ENCODE measurements at places on chromosomes 16 and 17.

- DNase-seq, result peak; percentile 17
These were observed 1.3 kb downstream of the PRSS21 start for GRCh38 chr16:2818272-2818876.

DNA sequence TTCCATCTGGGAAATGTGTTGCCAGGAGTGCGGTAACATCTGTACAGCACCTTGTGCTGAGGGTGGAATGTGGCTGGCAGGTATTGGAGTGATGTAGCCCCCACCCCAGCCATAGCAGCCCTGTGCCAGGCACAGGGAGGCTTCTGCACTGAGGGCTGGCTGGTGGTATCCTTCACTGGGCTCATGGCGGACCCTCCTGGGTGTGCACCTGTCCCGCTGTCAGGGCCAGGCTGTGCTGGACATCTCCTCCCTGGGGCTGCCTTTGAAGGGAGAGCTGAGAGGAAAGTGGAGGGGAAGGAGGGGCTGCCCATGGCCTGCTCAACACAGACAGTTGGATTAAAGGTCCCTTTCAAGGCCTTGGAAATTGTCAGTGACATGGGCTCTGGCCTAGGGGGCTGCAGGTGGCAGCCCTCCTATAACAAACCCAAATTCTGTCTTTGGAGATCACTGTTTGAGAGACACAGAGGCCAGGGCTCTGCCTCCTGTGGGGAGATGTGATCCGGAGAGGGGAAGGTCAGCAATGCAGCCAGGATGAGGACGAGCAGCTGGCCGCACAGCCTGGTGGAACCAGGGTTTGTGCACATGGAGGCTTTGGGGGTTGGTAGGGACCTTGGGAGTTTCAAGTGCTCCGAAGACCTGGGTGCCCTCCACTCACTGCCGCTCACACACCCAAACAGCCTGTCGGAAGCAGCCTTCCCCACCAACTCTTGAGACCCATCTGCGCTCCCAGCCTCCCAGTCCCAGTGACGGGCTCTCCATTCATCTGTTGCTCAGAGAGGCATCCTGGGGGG lies 22.8 kb downstream of the NKD1 start:
- no peak for DNase-seq

DNA sequence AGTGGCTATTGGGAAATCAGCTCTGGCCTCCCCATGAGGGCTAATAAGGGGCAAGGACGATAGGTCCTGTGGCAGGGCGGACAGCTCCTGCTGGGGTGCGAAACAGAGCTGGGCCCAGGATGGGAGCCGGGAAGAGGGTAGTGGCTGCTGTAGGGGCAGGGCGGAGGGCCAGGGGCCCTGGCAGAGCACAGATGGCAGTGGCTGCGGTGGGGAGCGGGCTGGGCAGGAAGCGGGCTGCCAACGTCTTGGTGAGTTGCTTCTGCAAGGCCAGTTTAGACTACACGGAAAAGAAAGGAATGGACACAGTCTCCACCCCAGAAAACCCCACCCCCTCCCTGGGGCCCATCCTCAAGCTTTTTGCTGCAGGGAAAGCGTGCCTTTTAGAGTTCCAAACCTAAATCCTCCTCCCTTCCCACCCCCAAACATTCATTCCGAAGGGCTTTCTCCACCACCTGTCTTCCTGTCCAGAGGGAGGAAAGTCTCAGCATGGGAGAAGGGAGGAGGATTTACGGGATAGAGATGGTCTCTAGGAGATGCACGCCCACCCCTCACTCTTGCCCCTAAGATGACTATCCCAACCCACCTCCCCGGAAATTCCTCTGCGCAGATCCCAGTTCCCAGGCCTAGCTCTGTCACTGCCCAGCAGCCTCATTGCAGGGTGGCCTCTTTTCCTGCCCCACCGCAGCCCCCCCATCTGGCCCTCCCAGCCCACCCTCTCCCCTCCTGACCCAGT lies 7.1 kb downstream of the NKIRAS2 start:
- DNase-seq, result peak; percentile 57

DNA sequence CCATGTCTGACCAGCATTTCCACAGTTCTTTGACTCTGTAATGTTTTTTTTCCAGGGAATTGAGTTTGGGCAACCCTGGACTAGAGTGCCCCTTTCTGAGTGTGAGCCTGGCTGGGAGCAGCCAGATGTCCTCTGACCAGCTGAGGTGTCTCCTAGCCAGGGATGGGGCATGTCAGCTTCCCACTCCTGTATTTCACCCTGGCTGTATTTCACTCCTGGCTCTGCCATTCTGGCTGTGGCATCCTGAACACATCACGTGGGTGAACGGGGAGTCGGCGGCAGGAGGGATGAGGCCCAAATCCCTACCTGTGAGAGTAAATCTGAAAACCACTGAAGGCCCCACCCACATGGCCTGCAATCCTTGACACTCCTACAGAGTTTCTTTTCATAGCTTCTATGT lies 31.3 kb downstream of the KDM8 start:
- DNase-seq, result no peak

GRCh38 chr16:27366687-27367460 lies 35.1 kb upstream of the IL21R start:
- no peak for DNase-seq

- no peak for DNase-seq
These were observed 34.5 kb downstream of the FAM222B start for GRCh38 chr17:28807925-28808634.

GRCh38 chr17:6867849-6868248 lies 36.3 kb upstream of the TEKT1 start:
- DNase-seq, result no peak

GRCh38 chr16:50884066-50884860 lies 142.4 kb downstream of the CYLD start:
- no peak for DNase-seq

DNA sequence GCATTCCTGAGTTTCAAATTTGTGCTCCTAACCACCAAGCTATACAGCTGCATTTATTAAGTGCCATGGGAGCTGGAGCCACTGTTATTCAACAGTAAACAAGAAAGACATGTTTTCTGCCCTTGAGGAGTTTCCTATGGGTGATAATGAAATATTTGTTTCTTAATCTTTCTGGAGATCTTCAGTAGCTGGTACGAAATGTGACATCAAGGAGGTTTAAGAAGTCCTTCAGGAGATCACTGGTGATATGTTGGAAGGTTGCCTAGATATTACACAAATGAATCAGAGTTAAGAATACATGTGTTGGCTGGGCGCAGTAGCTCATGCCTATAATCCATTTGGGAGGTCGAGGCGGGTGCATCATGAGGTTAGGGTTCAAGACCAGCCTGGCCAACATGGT lies 14.9 kb downstream of the RHOT1 start:
- DNase-seq, result no peak

- peak; percentile 48 for DNase-seq
These were observed 789 bp downstream of the CSNK1D start for GRCh38 chr17:82272495-82273326.

DNA sequence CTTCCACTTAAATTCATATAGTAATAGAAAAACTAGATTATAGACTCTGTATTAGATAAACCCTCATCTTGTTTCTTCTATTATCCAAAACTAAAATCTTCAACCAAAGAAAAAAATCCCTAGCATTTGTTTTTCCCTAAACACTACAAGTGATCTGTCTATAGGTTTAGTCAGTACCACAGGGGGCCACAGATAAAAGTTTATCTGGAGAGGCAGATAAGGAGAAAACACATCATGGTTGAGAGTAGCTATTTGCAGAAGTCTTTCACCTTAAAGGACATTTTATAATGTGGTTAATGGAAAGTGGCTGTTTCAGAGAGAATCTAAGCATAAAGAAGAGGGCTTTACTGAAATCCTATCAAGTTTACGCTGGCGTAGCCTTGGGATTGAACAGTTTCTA lies 160.1 kb downstream of the CDK5R1 start:
- DNase-seq, result no peak

DNA sequence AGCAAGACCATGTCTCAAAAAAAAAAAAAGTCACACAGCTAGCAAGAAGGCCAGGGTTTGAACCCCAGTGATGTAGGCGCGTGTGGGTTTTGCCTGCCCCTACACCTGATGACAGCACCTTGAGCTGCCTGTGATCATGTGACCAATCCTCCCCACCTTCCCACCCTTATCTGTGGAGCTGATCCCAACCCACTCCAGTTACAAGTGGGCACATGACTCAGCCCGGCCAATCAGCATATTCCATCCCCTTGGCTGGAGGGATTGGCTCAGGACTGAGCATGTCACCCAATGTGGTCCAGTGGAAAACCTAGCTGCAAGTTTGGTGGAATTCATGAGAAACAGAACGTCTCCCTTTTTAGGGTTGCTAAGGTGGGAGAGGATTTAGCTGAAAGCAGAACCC lies 6.6 kb downstream of the TMEM114 start:
- no peak for DNase-seq

DNA sequence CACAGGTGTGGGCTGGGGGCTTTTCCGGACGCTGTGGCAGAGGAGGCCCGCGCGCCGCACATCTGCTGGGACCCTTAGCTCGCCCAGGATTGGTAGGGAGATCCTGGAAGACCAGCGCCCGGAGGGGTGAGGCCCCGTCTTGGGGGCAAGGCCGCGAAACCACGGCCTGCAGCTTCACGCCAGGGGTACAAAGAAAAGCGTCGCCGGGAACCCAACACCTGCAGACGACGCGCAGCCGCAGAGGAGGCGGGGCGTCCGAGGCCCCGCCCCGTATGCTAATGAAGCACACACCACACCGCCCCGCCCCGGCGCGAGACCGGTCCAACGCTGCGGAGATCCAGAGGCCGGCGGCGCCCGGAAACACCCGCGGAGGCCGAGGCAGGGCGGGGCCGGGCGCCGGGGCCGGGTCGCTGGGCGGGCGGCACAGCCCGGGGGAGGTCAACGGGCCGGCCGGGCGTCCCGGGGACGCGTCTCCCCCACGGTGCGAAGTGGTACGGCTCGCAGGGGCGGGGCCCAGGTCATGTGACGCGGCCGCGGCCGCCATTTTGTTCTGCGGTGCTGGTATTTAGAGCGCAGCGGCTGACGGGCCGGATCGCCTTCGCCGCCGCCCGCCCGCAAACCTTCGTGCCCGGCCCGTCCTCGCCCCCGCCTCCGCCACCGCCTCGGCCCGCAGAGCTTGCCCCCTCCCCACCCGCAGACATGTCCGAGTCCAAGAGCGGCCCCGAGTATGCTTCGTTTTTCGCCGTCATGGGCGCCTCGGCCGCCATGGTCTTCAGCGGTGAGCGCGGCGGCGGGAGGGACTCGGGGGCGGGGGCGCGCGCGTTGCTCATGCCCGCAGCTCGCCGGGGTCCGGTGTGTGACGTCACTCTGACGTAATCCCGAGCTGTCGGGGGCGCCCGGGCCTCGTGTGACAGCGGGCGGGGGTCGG lies at the start of gene ATP6V0C:
ATP6V0C (plus strand) TSS at position 548 of the 928 bp plus-strand sequence; CDS start at position 700, 152 bp downstream.
- DNase-seq, result peak; percentile 93

GRCh38 chr16:2782583-2783351 lies 4.6 kb downstream of the PRSS33 start:
- peak; percentile 18 for DNase-seq

DNA sequence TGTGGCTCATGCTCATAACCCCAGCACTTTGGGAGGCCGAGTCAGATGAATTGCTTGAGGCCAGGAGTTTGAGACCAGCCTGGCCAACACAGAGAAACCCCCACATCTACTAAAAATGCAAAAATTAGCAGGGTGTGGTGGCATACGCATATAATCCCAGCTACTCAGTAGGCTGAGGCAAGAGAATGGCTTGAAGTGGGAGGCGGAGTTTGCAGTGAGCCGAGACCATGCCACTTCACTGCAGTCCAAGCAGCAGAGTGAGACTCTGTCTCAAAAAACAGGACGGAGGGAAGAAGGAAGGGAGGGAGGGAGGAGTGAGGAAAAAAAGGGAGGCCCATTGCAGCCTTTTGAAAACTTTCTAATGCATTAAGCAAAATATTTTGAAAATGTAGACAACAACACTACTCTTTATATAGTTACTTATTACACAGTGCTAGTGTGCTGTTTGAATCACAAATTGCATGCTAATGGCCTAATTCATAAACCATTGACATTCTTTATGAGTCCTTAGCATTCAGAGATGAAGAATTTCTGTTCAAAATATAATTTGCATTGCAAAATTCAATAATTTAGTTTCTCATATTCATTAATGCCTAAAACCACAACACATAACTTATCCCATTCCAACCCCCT lies 59.4 kb downstream of the TMEM114 start:
- DNase-seq, result no peak

DNA sequence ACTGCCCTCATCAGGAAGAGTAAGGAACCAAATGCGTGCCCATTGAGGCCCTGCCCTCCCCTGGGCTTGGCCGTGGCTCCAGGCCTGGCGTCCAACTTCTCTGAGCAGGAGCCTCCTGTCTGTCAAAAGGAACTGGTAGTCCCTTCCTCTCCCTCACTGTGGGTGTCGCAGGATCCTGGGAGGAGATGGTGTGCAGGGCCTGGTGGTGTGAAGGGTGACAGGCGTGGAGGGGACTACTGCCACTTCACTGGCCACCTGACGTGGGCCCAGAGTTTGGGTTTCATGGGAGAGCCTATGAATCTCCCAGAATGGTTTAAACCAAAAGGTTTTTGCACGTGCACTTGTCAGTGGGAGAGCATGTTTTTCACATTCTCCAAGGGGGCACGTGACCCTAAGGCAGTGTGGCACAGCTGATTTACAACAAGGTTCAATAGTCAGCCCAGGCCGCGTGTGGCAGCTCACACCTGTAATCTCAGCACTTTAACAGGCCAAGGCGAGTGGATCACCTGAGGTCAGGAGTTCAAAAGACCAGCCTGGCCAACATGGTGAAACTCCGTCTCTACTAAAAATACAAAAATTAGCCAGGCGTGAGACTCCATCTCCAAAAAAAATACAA lies 12.5 kb downstream of the ARL2BP start:
- no peak for DNase-seq
